Gastroesophageal sphincter (tissue), 4 donors: ENCODE measurements at places on chromosomes 6 and 20. TPM values are rescaled to one million over a fixed set of nuclear protein-coding genes. Genes with fewer than 3 reads are reported as not detected.

HLA-DRA gene
- 143 TPM for total RNA-seq

TREML2 gene
- total RNA-seq, result not detected

GABRR1 gene
- not detected for total RNA-seq

TRIM15 gene
- total RNA-seq, result not detected

EPM2A gene
- 83.7 TPM for total RNA-seq

LATS1 gene
- 54.5 TPM for total RNA-seq

KCNB1 gene
- total RNA-seq, result 35.1 TPM

GPX5 gene
- not detected for total RNA-seq

RIMS1 gene
- total RNA-seq, result 66.5 TPM

SLC17A3 gene
- not detected for total RNA-seq

FOXP4 gene
- total RNA-seq, result 8.2 TPM

C6orf141 gene
- 2.6 TPM for total RNA-seq

- no peak for ATAC-seq
Measured at GRCh38 chr20:63177785-63178445, 38.0 kb downstream of the YTHDF1 start.

DNA sequence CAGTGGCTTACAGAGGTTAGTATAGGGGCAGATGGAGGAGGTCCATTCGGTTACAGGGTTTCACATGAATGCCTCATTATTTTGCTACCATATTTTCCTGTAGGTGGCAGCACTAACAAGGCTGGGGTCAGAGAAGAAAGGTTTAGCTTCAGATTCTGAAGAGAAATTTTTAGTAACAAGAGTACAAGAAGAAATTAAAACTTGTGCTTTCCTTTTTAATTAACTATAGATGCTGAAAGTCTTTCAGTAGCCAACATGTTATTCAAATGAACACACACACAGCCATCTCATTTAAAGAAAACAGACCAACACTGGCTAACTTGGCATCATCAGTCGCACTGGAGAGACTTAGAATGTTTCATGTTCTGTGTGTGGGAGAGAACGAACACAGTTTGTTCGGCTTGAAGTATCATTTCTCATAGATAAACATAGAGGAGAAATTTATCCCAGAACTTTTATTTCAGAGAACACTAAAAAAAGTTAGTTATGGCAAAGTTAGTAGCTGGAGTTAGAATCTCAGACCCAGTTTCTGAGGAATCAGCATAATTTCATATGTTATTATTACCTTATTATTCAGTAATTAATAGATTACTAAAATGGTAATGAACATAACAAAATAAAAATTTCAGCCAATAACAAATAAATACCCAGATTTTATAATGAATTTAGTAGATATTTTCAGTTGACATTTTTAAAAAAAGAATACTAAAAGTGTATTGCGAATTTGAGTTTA lies 314.0 kb upstream of the RSPO3 start:
- peak; percentile 70 for ATAC-seq

DNA sequence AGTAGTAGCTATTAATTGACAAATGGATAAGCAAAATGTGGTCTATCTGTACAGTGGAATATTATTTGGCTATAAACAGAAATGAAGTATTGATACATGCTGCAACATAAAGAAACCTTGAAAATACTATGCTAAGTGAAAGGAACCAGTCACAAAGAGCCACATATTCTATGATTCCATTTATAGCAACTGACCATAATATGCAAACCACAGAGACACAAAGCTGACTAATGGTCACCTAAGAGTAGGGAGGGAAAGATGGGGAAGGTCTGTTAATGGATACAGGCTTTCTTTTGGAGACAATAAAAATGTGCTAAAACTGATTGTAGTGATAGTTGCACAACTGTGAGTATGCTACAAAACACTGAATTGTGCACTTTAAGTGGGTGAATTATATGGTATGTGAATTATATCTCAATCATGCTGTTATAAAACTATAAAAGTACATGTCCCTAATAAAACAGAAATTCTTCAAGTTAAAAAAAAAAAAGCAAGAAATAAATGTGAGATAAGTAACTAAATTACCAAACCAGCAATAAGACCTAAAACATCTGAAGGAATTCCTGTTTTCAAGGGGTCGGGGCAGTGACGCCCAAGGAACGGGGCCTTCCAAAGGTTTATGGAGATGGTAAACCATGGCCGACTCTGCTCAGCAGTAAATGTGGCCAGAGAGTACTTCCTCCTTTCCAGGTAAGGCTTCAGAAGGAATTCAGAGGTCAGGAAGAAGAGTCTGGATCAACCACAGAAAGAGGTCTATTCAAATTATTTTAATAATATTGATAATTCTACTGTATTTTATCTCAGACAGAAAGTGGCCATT lies 75.4 kb downstream of the ARHGAP18 start:
- no peak for ATAC-seq

DNA sequence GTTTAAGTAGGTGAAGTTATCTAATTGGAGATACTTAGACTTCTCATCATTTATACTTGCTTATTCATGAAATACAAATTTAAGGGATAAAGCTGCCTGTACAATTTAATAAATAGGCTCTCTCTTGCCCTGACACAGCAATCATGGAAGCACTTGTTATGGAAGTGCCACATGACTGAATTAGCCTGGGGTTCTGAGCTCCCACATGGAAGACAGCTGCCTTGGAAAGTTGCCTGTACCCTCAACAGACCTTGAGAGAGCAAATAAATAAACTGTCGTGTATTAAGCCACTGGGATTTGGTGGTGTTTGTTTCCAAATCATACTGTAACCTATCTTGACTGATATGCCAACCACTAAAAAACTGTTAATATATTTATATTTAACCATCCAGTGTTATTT lies 87.0 kb upstream of the RSPO3 start:
- no peak for ATAC-seq

DNA sequence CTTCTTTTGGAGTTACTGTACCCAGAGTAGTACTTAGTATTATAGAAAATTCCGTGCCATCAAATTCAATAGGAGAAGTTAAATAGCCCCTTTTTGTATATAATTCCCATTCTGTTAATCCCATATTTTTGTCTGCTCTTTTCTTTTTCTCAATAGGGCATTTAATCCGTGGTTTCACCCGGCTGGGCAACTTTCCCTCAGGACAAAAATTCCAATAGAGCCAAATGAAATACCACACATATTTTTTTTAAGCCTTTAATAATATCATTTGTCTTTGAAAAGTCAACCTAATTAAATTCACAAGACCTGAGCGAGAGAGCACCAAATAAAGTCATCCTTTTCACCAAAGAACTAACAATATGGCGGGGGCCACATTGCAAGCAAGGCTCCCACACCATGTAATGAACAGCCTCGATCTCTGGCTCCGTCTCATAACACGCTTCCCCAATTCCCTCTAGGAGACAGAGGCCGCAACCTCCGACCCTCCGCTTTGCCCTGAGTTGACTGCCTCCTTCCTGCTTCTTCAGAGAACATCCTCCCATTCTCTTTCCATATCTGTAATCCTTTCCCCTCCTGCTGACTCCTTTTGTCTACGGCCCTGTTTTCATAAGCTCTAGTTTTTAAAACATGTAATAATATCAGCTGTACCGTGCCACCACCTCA lies 13.6 kb downstream of the NHSL1 start:
- no peak for ATAC-seq

DNA sequence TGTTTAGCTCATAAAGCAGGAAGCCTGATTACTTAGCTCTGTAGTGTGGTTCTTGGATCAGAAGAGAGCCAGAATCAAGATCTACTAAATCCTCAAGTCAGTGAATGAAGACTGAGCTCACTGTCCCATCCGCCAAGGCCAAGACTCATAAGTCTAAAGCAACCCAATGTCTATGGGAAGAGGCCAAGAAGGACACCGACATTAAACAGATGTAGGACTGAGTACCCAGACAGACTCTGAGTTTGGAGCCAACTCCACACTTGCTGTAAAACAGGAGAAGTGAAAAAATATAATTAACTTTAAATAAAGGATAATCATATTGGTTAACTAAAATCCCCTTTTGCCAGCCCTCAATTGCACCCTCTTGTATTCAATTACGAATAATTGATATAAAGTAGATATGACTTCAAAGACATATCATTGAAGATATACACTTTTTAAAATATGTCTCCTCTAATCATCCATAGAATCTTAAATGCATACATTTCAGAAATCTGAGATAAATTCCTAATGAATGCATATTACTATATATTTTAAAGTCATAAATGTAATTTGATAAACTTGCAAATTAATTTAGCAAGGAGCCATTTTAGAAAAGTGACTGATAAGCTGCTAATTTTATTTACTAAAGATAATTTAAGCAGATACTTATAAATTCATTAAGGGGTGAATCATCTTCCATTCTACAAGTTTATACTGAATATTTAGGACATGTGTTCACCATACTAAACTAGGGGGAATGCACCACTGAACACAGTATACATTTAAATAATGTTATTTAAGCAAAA lies 617.0 kb upstream of the ARID1B start:
- no peak for ATAC-seq

DNA sequence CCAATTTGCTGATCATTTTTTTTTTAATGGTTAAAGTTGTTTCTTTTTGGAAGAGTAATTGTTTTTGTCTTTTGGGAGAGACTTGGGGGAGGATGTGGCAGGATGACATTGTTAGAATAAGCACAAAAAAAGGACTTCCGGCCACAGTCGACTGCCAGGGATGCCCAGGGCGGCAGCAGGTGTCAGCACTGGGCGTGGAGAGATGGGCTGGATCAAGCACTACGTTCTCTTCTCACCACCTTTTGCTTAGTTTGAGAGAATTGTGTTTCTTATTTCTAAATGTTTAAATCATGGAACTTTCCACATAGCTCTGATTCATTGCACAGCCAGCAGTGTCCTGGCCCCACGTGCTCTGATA lies 104.6 kb upstream of the FRMD1 start:
- ATAC-seq, result no peak

DNA sequence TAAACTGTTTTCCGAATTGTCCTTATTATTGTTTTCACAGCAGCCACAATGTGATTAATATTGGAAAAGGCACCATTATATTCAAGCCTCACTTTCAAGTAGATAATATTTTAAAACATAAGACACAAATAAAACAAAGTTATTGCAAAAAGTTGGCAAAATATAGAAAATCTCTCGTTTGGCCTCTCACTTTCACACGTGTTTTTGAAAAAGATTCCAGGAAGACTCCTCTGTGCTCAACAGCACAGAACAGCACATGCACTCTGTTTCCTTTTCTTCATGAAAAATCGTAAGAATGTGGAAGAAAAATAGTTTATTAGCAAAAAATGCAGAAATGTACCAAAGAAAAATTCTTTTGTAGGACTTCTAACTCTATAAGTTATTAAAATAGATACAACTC lies 46.7 kb downstream of the PRKN start:
- ATAC-seq, result no peak

- no peak for ATAC-seq
Measured at GRCh38 chr6:35943390-35943789, 22.5 kb upstream of the SRPK1 start.

DNA sequence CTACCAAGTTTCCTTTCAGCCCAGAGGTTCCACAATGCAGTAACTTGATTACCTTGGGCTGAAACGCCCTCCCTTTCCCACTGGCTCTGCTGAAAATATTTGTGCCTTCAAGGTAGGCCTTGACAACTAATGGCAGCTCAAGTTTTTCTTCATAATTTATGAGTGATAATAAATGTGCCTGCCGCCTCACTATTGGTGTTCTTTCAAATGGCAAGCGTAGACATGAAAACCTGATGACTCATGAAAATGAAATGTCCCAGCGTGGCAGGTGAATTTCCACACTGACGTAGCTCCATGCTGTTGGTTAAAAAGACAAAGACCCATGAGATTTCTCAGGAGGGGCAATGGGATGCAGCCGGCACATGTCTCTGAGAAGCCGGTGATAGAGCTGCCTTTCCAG lies 107.2 kb upstream of the GGTLC1 start:
- no peak for ATAC-seq

GRCh38 chr6:84853901-84854300 lies 89.5 kb upstream of the TBX18 start:
- no peak for ATAC-seq

GRCh38 chr6:31299947-31300346 lies 28.1 kb upstream of the HLA-C start:
- ATAC-seq, result no peak

DNA sequence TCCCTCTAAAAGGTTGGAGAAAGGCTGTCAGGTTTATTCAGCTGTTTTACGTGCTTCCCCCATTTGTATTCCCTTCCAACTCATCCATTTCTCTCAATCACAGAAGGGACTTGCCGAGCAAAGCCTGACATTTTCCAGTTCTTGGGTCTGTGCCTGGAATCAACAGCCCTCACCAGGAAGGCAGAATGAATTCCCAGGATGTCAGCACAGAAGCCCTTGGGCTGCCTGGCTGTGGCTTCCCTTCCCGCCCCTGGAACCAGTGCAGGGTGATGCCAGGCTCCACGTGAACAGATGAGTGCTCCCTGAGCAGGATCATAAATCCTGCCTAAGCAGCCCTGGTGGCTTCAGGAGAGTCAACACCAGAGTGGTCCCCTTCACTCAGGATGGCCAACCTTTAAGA lies 86.1 kb upstream of the CD83 start:
- ATAC-seq, result no peak

DNA sequence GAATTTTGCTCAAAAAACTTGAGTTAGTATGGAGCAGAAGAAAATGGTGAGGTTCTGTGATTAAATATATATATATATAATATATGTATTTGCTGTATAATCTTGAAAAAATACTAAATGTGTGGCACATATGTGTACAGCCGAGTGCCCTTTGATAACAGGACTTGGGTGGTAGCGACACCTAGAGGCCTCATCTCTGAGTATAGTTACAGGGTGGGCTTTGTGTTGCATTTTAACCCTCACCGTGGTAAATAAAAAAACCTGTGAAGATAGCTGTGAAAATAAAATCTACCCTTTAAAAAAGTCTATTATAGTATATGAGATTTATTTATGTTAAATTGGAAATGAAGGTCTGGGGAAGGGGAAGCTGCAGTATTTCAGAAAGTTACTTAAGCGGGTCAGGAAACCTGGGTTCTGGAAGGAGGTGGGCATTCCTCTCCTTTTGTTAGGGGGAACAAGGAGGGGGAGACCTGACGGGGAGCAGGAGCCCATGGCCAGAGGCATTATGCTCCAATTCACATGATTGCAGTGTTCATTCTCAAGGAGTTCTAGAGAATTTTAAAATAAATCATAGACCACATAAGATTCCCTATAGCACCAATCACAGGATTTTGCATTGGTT lies 82.7 kb downstream of the SH3BGRL2 start:
- no peak for ATAC-seq

DNA sequence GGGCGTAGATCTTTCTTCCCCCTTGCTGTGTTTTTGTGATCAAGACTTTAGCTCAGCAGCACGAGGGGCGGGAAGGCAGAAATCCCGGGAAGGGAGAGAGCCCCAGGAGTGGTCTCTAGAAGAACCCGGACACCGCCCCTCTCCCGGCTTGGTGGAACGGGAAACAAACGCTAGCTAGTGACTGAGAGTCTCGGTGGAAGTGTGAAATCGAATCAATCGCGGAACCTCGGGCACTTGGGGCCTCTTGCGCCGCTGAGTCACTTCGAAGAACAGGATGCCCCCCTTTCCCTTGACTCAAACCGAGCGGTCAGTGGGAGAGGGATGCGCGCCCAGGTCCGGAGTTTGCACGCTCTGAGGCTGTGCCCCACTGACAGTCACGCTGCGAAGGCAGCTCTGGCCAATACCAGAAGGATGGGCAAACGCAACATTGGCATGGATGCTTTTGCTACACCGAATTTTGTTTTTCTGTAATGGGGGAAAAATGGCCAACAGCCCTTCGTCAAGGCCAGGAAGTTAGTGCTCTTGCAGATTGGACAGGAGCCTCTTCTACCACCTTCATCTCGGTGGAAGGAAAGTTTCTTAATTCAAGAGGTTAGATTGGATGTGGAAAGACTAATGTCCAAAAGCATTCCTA lies 1.6 kb upstream of the OLIG3 start:
- ATAC-seq, result no peak

- ATAC-seq, result peak; percentile 80
Measured at GRCh38 chr20:25750765-25751696, 54.4 kb upstream of the ZNF337 start.

GRCh38 chr6:168664956-168665355 lies 224.0 kb downstream of the SMOC2 start:
- ATAC-seq, result no peak
